ENCODE measurements at places on chromosomes 1 and 21.

GRCh38 chr1:167431261-167431908, 86.9 kb downstream of the CD247 start:
- no peak for DNase-seq

DNA sequence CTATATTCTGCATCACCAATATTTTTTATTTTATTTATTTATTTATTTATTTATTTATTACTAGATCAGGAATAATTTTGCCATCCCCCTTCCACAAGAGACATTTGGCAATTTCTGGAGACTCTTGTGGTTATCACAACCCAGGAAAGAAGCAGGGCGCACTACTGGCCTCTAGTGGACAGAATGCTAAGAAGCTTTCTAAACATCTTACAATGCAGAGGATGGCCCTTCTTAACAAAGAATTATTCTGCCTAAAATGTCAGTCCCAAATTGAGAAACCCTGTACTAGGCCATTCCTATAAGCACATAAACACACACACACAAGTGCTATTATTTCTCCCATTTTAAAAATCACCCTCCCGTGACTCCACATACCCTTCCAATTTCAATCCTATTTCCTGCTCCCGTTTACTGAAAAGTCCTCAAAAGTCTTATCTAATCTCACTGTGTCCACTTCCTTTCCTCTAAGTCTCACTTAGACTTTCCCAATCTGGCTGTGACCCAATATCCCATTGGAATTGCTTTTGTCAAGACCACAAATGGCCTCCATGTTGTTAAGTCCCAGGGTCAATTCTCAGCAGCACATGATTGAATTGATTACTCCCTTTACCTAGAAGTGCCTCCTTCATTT, 43.7 kb upstream of the RNF11 start:
- DNase-seq: peak; percentile 63

GRCh38 chr1:27602462-27603308, 1.3 kb downstream of the AHDC1 start:
- no peak for DNase-seq

GRCh38 chr1:186662752-186663151, 17.5 kb downstream of the PTGS2 start:
- peak; percentile 21 for DNase-seq

GRCh38 chr1:93578911-93579825, 102.5 kb downstream of the BCAR3 start:
- DNase-seq: no peak

DNA sequence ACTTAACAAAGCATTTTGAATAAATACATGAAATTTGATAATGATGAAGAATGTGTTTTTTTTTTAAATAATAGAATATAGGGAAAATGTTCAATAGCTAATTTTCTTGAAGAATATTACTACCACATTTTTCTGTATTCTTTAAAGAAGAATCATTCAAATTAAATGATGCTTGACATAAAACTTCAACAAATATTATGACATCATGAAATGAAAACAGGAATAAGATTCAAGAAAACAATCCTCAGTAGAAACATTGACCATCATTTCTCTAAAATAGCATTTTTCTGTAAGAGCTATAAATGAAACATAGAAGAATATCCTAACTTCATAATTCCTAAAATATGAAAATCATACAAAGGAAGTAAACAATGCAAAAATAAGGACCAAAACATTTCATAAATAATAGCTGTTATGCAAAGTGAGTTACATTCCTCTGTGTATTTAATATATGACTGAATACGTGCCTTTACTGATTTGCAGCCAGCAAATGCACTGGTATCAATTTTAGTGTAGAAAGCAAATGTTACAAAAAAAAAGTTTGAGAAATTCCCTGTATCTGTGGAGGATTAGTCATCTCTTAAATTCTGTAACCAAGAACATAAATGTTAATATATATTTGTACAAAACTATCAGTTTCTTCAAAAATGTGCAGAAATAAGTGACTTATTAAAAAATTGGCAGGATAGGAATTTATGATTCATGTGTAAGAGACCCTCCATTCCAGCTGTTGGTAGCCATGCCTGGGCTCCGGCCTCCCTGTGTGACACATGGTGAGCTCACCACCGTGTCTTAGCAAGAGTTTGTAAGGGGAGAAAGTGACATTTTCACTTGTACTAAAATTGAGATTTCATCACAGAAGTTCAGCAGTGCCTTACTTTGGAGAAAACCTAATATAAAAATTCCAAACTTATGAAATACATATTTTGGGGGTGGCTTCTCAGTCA, 15.0 kb upstream of the PTPN14 start:
- DNase-seq: no peak

DNA sequence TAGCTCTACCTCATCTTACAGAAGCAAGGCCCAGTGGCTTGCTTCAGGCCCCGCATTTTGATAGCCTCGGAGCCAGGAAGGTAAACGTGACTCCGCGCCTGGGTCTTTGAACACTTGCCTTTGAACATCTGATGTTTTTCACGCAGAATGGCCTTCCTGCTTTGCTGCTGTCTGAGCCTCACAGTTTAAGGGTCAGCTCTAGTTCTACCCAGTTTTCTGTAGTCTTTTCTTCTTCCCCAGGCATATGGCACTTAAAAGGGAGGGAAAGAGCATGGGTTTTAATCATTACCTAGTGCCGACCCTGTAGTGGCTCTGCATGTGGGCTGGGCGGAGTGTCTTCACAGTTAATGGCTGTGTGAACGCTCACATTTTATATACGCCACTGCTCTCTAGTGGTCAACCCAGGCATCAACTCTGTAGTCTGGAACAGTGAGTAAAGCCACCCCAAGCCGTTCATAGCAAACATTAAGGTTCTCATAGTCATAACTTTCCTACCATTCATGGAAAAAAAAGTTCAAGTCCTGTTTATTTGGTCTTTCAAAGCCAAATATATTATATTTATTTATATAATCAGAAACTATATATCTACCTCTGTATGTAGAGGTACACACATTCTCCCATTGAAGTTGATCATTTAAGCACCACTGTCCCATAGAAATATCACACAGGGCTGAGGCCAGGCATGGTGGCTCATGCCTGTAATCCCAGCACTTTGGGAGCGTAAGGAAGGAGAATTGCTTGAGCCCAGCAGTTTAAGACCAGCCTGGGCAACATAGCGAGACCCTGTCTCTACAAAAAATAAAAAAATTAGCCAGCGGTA, 78.1 kb downstream of the IER5 start:
- DNase-seq: no peak

DNA sequence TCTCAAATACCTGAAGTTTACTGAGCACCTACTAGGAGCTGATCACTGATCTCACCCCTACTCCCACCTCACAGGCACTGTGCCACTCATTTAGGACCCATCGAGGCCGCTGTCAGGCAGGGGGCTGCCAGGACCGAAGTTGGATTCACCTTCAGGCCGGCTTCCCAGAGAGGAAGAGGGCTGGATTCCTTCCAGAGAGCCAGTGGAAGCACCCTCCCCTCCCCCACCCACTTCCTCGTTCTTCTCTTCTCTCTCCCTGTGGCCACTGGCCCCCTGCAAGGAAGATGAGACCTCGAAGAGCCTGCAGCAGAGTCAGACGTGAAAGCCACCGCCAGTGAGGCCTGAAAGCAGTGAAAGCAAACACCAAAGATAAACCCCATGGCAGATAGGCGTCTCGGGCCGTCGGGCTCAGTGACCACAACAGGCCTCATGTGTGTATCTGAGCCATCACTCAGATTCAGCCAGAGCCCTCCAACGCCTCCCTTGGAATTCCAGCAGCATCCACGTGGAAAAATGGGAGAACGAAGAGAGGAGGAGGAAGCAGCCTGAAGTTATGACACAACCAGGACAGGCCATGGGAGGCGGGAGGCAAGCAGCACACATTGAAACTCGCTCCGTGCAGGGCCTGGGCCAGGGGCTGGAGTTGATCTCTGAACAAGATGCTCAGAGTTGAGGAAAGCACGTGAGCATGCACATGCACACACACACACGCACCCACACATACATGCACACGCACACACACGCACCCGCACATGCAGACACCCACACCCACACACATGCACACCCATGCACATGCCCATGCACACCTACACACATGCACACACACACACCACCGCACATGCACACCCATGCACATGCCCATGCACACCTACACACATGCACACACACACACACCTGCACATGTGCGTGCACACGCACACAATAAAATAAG, 6.2 kb upstream of the AGTRAP start:
- DNase-seq: no peak

GRCh38 chr1:7975212-7975865, 13.8 kb downstream of the PARK7 start:
- no peak for DNase-seq

- no peak for DNase-seq
These were observed 41.4 kb downstream of the HMGB4 start for GRCh38 chr1:33905241-33905640.

- no peak for DNase-seq
These were observed 670 bp downstream of the CLSTN1 start for GRCh38 chr1:9822897-9823692.

DNA sequence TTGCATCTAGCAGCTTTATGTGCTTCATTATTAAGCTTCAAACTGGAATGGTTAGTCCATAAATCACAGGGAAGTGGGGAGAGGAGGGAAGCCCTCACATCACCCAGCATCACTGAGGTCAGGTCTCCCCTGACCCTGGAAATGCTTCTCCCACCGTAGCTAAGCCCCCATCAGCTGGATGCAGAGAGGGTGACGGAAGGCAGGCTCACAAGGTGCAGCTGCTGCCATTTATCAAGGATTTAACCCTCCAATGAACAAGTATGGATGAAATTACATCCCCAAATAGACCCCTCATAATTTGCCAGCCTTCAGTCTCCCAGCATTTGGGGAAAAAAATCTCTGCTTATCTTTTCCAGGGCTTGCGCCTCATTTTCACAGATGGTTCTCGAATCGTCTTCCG, 60.8 kb downstream of the PGM1 start:
- no peak for DNase-seq

DNA sequence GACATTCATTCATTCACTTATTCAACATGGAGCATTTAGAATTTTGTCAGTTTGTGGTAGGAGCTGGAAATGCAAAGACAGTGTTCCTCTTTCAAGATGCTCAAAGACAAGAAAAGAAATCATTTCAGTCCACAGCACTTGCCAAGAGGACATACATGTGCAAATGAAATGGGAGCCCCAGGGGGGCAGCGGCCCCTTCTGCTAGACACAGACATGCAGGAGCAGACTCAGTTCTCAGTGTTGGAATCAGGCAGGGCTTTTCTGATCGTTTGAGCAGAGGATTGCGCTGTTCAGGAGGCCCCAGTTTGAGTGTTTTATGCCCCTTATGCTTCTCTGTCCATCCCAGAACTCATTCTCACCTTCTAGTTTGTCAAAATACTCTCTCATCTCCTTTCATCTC, 35.6 kb upstream of the VASH2 start:
- DNase-seq: no peak

DNA sequence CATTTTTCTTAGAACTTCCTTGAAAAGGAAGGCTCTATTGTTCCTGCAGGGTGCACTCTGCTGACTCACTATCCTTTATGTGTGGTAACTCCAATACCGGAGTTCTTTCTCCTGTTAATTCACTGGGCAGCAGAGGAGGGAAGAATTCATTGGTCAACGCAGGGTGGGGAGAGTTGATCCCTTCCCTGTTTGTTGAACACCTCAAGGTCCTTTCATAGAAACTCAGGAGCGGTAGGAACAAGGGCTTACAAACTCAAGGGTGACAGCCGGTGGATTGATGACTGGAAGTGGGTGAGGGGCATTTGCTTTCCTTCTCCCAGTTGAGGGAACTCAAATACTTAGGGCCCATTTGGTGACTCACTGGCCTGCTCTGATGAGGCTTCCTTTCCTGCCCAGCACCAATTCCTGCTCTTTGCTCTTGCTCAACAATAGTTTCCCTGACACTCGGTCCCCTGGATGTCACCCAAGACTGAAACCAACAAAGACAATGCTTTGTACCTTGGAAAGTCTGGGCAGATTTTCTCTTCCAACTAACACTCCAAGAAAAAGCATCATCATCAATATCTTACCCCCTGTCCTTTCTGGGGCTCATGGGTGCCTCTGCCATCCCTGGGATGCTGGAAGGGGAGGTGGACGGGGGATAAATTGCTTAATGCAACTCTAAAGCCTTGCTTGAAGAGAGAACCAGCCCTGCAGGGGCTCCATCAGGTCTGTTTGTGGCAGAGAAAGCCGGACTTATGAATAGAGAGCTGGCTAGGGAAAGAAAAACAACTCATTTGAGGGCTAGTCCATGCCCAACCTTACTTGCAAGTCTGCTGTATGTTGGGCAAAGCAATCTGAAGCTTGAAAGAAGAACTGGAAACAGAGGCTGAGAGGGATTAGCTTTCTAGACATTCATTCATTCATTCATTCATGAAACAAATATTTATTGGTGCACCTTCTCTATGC, 9.3 kb downstream of the SLC26A9 start:
- no peak for DNase-seq

GRCh38 chr1:8740034-8740449, 77.4 kb downstream of the RERE start:
- DNase-seq: no peak

DNA sequence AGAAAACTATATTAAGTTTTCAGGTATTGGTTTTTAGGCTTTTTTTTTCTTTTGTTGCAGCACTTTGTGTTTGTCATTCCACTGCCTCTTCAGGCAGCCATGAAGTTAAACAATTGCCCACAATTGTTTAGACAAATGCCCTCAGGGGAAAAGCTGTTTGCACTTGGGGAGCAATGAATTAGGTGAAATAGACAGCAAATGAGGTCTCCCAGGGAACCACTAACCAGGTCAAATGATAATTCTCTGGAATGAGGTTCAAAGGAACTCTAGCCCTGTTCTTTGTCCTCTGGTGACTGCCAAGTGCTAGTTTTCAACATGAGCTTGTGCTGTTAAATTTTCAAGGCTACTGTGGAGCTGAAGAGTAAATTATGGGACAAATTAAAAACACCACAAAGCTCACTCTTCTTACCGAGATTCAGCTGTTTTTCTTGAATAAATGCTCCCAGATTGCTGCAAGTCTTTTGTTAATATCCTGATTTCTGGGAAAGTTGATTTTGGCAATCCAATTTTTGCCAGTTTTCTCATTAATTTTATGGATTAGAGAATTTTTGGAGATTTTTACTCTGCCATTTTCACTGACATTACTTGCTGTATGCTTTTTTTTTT, 15.1 kb upstream of the MAB21L3 start:
- DNase-seq: no peak
